ENCODE measurements at places on chromosomes 5 and 9.

GRCh38 chr9:131546336-131547084, 1.2 kb downstream of the PRRT1B start:
- DNase-seq, result no peak

DNA sequence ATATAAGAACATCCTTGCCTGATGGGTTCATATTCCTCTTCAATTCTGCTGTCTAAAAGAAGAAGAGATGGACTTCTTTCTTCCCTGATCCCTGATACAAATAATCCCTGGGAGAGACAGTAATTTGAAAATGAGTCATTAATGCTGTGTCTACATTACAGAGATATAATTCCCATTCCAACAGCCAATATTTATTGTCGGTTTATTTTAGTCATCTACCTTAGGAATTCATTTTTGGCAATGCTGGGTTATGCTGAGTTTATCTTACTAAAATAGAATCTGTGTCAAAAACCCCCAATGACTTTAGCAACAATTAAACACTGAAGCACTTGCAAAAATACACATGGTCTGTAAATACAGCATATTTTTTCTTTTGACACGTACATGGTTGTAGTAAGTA, 23.9 kb downstream of the ZNF474 start:
- no peak for DNase-seq

DNA sequence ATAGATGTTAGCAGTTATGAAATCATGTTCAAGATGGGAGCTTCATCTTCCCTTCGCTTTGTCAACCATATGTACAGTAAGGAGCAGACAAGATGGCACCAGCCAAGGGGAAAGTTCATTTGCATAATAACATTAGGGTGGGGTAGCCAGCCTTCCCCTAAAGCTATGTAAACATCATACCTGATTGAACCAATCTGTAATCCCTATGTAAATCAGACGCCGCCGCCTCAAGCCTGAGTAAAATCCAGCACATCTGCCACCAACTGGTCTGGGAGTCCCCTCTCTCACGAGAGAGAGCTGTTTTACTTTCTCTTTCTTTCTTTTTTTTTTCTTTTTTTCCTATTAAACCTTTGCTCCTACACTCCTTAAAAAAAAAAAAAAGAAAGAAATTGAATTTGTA, 30.8 kb upstream of the REEP2 start:
- peak; percentile 14 for DNase-seq

DNA sequence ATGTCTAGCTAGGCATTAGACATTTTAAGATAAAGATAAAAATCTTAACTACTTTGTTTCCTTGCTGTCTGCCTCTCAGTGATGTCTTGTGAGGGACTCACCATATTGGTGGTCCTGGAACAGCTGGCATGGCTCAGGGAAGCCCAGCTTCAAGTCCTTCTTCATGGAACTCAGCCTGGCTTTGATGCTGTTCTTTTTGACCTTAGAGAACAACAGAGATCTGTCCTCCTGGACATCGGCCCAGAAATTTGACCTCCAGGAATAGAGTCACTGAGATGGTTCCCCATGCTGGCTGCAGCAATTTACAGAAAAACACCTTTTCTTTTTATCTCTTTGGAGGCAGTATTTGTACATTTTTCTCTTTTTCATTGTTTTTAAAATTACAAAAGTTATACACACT, 235.5 kb upstream of the WWC1 start:
- DNase-seq, result no peak

- DNase-seq, result no peak
Observed at GRCh38 chr5:140977003-140977402, 10.7 kb downstream of the PCDHAC2 start.

GRCh38 chr5:179605026-179605833, 18.2 kb downstream of the HNRNPH1 start:
- no peak for DNase-seq

- DNase-seq, result no peak
Observed at GRCh38 chr9:138046641-138047301, 169.2 kb downstream of the CACNA1B start.

DNA sequence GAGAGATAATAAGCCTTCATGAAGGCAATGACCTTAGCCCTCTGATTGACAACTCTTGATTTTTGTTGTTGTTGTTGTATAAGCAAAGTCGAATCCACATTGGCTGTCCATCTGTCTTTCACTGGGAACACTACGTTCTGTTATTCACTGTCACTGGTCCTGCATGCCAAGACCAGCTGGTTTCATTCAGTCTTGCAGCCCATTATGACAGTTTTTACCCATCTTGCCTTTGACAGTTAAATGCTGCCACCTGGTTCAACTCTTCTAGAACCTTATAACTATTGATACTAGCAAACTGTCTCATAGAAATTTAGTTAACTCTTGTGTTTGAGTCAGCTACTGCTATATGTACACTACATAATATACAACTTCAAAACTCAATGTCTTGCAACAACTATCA, 382.3 kb upstream of the CDH10 start:
- no peak for DNase-seq

GRCh38 chr5:82397741-82398320, 119.7 kb upstream of the RPS23 start:
- no peak for DNase-seq

GRCh38 chr5:106174903-106175302, 1495.8 kb downstream of the EFNA5 start:
- no peak for DNase-seq

- DNase-seq, result no peak
Observed at GRCh38 chr9:13439685-13440476, 160.4 kb upstream of the MPDZ start.

GRCh38 chr5:1107167-1108022, 4.5 kb downstream of the SLC12A7 start:
- no peak for DNase-seq

- DNase-seq, result no peak
Observed at GRCh38 chr5:21649969-21650368, 1203.2 kb downstream of the CDH12 start.

- no peak for DNase-seq
Observed at GRCh38 chr5:136656811-136657210, 291.5 kb upstream of the TRPC7 start.

DNA sequence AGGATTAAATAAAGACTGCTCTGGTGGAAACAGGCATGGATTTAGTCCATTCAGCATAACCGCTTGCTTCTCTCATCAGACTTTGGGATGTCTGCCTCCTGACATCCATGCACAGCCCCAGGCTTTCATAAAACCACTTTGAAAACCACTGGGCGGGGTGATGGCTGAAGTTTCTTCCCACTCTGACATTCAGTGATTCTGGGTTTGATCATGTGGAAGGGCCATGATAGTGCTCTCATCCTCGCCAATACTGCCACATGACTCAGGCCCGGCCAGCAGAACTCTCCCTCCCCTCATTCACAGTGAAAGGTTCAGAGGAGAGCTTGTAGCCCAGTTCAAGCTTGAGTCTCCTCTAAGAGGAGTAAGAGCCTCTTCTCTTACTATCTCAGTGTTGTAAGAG, 29.6 kb upstream of the GLRA1 start:
- no peak for DNase-seq

GRCh38 chr5:147040856-147041255, 162.3 kb upstream of the PPP2R2B start:
- no peak for DNase-seq

GRCh38 chr5:21701317-21701716, 1151.8 kb downstream of the CDH12 start:
- no peak for DNase-seq

GRCh38 chr5:151134228-151134627, 23.4 kb downstream of the ANXA6 start:
- no peak for DNase-seq

GRCh38 chr5:81516091-81516490, 122.2 kb upstream of the ACOT12 start:
- no peak for DNase-seq
